ENCODE measurements at places on chromosomes 1 and 21.

- no peak for DNase-seq
These were observed 151.3 kb upstream of the GJB5 start for GRCh38 chr1:34603594-34603993.

DNA sequence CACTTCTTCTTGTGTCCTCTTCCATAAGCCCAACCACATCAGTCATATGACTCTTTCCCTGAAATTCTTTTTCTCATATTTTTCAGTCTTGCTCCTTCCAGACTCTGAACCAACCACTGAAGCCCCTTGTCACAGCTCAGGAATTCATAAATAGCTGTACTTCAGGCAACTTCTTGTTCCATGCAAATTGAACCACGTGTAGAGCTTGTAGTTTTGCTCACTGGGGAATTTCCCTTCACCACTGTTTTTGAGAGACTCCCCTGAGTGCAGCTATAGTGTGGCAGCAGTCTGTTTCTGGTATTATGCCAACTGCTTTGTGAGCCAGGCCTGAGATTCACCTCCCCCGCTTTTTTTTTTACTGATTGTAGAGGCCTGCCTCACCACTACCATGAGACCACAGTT, 150.3 kb upstream of the SPAG17 start:
- peak; percentile 37 for DNase-seq

DNA sequence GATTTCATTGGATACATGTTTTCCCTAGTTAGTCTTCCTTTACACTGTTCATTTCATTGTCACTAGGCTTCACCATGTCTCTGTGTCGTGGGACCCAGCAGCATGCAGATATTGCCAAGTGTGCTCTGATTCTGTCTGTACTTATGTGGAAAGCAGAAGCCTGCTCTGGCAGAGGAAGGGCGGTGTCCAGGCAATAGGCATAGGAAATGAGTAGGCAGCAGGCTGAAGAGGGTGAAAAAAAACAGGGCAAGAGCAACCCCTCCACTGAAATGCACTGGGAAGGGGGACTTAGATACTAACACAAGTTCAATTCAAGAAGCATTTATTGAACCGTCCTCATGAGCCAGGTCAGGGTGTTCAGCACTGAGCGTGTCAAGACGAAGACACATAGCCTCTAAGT, 85.2 kb upstream of the VAV3 start:
- no peak for DNase-seq

DNA sequence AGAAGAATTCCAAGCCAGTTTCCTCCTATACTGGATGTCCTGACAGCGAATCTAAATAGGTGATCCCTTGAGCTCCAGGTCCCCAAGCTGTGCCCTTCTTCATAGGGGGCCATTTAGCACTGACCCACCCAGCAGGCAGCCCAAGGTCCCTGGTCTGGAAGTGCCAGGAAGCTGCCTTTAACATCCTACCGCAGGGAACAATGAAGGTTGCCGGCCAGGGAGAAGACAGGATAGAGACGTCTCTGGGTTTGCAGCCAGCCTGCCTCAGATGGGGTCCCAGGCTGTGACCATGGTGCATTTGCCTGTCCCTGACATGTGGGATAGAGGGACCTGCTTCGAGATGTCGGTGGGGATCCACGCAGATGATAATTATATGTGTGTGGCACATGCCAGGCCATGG, 2.7 kb upstream of the RIPK4 start:
- DNase-seq = no peak

GRCh38 chr1:54867717-54868057, 19.3 kb downstream of the DHCR24 start:
- DNase-seq = no peak

Measured in NCI-H446 treated with DMSO at 0.1 percent for 48 hours (cell line).